Epithelial cell of umbilical artery (primary cell): ENCODE measurements at places on chromosomes 7 and 10. TPM values are rescaled to one million over a fixed set of nuclear protein-coding genes. Genes with fewer than 3 reads are reported as not detected.

Gene PON1
- total RNA-seq, result not detected in 2 replicates

Gene NODAL
- total RNA-seq, result not detected in 2 replicates

Gene CCDC71L
- total RNA-seq, result 45.1 and 74.5 TPM in 2 replicates

Gene TMEM273
- total RNA-seq, result 2.6 and 9.7 TPM in 2 replicates

Gene TMEM178B
- not detected in 2 replicates for total RNA-seq

Gene CPA5
- not detected in 2 replicates for total RNA-seq

Gene HTR5A
- total RNA-seq, result not detected in 2 replicates

Gene DKK1
- total RNA-seq, result 191 and 206 TPM in 2 replicates

Gene UNCX
- not detected in 2 replicates for total RNA-seq

Gene TAF6
- 31.2 and 32.5 TPM in 2 replicates for total RNA-seq

Gene GPER1
- 0.32 TPM in 1 of 2 replicates, not detected in the other for total RNA-seq

Gene ASIC3
- total RNA-seq, result not detected in 2 replicates

Gene MYOZ1
- not detected in 2 replicates for total RNA-seq

Gene SLC18A2
- not detected in 2 replicates for total RNA-seq

Gene ANKRD30A
- not detected in 2 replicates for total RNA-seq

Gene CFAP70
- total RNA-seq, result 0.30 and 0.32 TPM in 2 replicates
